NCI-H1417 (cell line): ENCODE measurements at places on chromosomes 2 and 18.

DNA sequence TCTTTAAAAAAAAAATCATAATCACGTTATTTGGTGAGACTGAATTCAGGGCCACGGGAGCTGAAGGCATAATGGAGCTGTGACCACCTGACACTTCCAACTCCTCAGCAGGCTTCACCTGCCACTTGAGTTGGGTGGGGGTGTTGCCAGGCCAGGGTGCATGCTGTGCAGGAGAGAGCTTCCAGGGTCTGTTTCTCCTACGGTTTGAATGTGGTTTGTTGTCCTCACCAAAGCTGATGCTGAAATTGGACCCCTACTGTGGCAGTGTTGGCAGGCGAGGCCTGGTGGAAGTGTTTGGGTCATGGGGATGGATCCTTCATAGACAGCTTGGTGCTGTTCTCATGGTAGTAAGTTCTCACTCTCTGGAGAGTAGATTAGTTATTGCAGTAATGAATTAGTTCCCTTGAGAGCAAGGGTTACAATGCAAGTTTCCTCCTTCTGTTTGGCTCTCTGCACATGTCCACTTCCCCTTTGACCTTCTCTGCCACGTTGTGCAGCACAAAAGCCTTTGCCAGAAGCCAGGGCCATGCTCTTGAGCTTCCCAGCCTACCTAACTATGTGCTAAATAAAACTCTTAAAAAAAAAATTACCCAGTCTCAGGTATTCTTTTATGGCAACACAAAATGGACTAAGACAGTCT lies 38.3 kb upstream of the ANKRD44 start:
- DNase-seq: no peak

- no peak for DNase-seq
Measured at GRCh38 chr2:192004188-192004963, 157.5 kb upstream of the CAVIN2 start.

DNA sequence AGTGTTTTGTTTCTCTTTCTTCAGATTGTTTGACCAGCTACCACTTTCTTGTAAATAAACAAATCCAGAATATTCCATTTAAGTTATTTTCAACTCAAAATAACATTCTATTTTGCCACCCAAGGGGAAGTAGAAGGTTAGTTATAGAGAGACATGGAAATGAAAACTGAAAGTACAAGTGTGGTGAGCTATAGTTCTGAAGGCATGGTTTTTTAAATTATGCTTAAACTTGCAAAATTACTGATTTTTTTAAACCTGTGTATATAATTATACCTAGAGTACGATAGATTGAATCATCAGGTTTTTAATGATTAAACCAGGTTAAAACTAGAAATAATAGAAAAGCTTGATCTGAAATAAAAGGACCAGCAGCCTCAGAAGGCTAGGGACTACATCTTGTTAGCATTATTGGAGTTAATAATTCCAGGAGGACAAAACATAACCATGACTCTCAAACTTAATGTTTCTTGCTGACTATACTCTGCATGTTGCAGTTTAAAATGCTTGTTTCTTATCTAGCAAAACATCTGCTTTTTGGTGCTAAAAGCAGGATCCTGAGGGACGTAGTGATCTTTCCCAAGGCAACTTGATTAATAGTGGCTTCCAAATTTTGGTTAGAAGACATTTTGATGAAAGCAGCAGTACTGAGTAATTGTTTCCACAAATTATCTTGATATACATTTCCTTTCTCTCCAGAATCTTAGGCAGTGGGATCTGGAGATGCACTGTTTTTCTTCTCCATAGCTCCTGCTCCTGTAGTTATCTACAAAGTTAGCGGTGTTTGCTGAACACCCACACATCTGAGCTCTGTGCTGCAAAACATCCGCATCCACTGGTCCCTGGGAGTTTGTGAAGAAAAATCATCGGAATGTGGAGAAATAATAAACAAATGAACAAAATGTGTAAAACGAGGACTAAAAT lies 327.2 kb upstream of the PKDCC start:
- DNase-seq: no peak

- peak; percentile 4 for DNase-seq
Measured at GRCh38 chr2:120344976-120345581, 857 bp upstream of the INHBB start.

- no peak for DNase-seq
Measured at GRCh38 chr2:76498360-76498759, 787.6 kb upstream of the GCFC2 start.

GRCh38 chr2:224849264-224849663 lies 133.1 kb upstream of the CCDC195 start:
- no peak for DNase-seq

DNA sequence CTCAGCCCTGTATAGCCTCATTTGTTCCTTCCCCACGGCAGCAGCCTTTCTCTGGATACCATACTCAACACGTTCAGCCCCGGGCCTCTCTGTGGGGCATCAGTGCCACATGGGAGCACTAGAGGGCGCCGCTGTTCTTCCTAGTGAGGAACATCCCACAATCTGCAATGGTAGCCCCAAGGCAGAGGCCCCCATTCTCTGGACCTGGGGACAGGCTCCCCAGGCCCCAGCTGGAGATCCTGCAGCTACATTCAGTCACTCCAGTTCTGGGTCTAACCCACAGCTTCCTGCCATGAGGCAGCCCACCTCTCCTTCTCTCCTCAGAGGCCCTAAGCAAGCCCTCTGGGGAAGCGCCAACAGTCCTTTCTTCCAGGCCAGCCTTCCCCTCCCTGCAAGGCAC lies 14.2 kb upstream of the SFXN5 start:
- DNase-seq: peak; percentile 77

GRCh38 chr2:69307579-69308064 lies 79.4 kb downstream of the GFPT1 start:
- DNase-seq: no peak

GRCh38 chr2:172053486-172053885 lies 31.8 kb upstream of the DLX1 start:
- DNase-seq: no peak

DNA sequence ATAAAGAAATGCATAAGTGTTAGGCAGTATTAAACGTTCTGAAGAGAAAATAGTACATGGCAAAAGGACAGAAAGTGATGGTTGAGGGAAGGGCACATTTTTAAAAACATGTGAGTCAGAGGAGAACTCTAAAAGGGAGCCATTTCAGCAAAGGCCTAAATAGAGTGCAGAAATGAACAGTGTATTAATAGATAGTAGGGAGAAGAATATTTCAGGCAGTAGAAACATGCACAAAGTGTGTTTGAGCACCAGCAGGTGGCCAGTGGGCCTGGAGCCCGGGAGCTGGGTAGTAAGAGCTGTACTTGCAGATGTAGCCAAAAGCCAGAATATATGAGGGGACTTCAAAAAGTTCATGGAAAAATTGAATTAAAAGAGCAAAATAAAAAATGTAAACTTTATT lies 288.1 kb upstream of the FIGN start:
- no peak for DNase-seq

DNA sequence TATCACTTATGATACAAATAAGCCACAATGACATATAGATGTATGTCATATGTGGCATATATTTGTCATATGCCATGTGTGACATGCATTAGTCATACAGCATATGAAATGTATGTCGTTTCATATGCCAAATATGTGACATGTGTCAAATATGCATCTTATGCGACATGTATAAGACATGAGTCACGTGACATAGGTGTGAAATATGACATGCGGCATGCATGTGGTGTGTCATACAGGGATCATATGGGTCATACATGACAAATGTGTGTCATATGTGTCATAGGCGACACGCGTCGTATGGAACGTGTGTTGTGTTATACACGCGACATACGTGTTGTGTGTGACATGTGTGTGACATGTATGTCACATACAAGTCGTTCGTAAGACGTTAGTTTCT lies 2154.0 kb upstream of the PIK3C3 start:
- no peak for DNase-seq

- no peak for DNase-seq
Measured at GRCh38 chr2:80506563-80506962, 202.0 kb upstream of the LRRTM1 start.

GRCh38 chr2:133942398-133942797 lies 311.5 kb upstream of the MGAT5 start:
- no peak for DNase-seq

- no peak for DNase-seq
Measured at GRCh38 chr18:75203416-75204268, 5.3 kb downstream of the PTGR3 start.

DNA sequence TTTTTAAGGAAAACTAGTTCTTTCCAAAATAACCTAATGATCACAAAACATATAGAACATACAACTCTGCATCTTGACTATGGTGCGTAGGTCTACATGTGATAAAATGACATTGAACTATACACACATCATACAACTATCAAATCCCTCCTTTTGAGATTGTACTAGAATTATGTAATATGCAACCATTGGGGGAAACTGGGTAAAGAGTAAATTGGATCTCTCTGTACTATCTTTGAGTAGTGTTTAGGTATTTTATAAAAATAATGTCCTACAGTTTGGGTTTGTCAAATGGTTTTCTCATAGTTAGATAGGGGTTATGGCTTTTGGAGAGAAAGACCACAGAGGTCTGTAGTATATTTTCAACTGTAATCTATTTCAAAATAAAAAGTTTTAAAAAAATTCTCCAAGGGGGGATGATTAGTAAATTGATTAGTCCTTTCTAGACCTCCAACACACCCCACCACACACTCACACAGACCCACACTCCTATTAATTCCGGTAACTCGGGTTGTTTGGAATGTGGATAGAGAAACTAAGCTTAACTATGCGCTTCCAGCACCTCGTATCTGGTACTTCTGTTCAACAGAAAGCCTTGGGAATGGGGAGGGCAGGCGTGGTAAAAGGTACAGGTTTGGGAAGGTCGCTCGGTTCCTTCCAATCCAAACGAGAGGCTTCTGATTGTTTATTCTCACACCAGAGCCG lies 695 bp upstream of the BIRC6 start:
- peak; percentile 55 for DNase-seq

DNA sequence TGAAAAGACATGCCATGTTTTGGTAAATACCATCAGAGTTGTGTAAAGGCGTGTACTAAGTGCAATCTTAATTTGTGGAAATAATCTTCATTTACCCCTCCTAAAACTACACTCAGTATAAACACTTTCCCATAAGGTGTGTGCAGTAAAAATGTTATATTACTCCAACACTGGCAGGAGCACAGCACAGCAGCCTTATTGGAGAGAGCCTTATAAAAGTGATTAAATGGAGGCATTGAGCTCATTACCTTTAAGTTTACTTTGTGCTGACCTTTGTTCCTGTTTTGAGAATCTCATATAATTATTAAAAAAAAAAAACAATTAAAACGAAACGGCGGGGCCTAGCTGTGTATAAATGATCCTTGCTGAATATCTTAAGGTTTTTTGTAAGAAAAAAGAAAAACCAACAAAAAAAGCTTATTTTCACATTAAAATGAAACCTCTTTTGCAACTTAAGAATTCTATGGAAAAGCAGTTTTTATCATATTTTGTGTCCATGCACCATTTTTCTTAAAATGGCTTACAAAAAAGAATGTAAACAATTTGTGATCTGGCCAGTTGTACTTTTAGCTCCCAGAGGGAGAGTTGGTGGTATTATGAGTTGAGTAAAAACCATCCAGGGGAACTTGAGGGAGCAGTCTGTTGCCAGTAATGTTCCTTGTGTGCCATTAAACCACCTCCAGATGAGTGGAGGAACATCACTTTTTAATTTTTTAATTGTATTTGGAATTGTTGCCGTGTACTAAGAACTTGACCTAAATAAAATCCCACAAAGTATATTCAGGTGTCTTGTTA lies 103.4 kb downstream of the ABI2 start:
- no peak for DNase-seq

DNA sequence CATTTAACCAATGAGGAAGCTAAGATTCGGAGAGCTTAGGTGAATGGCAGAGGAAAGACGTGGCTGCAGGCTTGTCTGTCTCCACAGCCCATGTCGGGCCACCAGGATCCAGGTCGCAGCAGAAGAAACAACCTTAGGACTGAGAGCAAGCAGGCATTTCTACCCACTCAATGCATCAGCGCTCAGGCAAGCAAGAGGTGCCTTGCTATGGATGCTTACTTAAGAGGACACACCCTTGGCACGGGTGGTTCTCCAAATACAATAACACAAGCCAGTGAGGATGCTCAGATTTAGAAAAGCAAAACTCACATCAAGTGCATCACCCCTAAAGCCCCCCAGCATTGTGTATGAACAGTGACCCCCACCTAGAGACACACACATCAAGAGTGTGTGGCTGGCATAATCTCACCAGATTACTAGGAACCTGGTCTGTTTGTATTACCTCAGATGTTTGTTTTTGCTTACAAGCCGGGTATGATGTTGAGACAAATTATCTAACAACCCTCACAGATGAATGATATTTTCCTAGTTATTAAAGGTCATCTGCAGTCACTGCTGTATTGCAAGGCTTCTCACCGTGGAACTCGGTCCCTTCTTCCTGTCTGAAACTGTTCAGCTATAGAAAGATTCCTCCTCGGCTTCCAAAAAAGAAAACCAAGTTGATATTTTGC lies 34.2 kb upstream of the NPAS2 start:
- no peak for DNase-seq

DNA sequence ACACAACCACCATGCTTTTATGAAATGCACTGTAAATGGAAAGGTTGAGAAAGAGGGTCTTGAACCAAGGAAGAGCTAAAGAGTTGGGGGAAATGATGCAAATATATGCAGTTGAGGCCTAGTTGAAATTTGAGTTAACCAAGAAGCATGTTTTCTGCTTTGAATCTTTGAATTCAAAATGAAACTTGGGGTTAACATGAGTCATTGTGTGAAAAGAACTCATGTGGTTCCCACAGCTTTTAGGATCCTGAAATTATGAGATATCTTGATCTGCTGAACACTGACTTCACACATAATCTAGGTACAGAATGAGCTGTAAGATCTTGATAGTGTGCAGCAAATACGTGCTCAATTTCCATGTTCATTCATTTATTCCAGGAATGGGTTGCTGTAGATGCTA lies 422.9 kb upstream of the TRIB2 start:
- no peak for DNase-seq

GRCh38 chr2:37459095-37459981 lies 114.9 kb downstream of the QPCT start:
- DNase-seq: no peak

GRCh38 chr2:237122214-237122666 lies 36.6 kb downstream of the COPS8 start:
- no peak for DNase-seq

DNA sequence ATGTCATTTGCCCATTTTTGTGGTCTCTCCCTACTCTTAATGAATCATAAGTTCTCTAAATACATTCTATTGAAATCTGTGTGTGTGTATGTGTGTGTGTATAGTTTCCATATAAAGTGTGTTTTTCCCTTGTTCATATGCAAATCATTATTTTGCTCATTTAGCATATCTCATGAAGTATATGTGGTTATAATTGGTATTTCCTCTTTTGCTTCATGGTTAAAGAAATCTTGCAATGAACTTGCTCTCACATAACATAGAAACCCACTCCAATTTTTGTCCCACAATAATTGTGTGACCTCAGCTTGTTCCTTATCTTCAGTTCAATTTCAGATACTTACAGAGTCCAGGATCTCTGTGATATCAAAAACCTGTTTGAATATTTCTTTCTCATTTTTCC lies 1.2 kb downstream of the CPO start:
- no peak for DNase-seq

GRCh38 chr2:176516051-176516602 lies 246.9 kb downstream of the MTX2 start:
- DNase-seq: no peak

- no peak for DNase-seq
Measured at GRCh38 chr2:10224734-10225133, 78.0 kb upstream of the HPCAL1 start.

GRCh38 chr2:54906716-54907115 lies 143.5 kb downstream of the RTN4 start:
- no peak for DNase-seq
